ENCODE measurements at places on chromosomes 5 and 9.
A peak's percentile ranks its signal among the peaks of the same experiment; 100 is the strongest.

GRCh38 chr9:136148766-136149165 is 30.1 kb upstream of the TMEM250 start:
- DNase-seq, result no peak

DNA sequence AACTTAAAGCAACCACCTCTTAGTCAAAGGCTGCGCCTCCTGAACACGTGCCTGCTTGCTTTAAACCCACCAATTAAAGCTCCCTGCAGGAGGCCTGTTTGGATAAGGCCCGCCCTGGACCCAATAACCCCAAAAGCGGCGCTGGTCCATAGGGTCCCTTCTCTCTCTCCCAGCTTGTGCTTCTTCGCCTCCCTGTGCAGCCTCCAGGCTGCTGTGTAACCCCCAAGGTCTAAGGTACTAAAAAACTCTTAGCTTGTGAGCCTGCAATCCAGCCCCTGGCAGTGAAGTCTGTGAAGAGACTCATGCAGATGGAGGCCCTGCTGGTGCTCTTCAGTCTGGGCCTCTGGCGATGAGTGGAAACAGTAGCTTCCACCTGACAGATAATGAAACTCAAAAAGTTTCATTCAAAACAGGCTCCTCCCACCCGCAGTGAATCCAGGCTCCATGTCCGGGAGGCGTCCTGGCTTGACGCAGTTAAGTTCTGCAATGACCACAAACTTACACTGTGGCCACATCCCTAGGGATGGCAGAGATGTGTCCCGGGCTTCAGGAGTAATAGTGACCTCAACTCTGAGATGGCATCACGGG is 97.3 kb downstream of the PRRT1B start:
- no peak for DNase-seq

DNA sequence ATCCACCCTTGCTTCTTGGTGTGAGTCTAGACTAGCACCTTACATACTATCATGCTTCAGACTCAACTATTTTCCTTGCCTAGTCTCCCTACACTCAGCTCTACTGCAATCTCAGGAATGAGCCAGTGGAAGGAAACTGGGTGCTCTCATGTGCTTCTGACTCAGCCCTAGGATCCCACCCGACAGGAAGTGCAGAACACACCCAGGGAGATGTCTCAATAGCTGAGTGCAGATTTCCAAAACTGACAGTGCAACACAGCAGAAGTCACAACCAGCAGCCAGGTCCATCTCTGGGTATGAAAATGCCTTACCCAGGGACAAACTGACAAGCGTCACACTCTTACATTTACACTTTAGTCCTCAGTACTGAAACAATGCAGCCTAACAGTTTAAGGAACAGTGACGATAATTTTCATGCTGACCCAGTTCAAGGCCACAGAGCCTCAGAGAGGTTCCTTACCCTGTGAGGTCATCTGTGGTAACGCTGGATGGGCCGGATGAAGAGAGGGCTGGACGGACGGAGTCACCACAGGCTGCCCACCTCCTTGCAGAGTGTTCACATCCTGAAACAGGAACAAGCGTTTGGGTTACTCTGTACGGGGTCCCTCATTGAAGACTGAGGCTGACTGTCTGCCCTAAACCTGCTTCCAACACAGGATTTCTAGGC is 33.0 kb downstream of the FKBP15 start:
- no peak for DNase-seq

- no peak for DNase-seq
These were observed 36.5 kb downstream of the PALM2AKAP2 start for GRCh38 chr9:109816490-109816889.

- DNase-seq, result peak; percentile 62
These were observed 587.7 kb upstream of the GRAMD2B start for GRCh38 chr5:125835293-125836172.

DNA sequence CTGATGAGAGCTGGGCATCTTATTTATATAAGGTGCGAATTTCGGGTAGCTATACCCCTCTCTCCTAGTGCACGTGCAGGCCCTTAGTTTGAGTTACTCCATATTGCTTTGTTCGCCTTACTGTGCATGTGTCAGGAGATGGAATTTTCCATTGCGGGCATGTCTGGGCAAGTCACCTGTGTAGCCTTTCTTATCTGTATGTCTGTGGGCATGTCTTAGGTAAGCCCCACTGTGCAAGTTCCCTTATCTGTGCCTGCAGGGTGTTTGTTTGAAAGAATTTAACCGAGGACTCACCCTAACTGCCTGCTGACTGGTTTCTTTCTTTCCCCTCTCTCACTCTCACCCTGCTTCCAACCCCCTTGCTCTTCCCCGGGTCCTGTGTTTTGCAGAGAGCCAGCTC is 140.7 kb upstream of the RANBP3L start:
- no peak for DNase-seq

- no peak for DNase-seq
These were observed 303.9 kb upstream of the EDIL3 start for GRCh38 chr5:84688566-84688965.

DNA sequence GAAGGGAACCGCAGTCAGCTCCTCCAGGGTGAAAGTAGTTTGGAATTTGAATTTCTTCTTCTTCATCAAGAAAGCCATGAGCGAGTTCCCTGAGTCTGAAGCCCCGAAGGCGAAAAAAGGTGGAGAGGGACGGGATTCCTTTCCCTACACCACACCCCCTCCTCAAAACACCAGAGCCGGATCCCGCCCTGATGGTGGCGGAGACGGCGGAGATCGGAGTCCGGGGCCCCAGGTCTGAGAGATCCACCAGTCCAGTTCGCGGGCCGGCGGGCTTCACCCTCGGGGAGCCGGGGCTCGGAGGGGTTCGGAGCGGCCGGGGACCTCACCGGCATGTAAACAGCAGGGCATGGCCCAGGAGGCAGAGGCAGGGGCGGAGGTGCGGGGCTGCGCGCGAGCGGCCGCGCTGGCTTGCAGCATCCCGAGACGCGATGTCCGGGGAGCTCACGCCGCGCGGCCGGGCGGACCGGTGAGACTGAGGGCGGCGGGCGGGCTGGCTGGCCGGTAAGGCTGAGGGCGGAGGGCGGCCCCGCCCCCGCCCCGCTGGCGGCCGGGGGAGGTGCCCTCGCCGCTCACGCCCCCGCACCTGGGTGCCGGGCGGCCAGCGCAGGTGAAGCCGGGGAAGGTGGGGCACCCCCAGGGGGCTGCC is 606 bp downstream of the EEIG1 start:
- DNase-seq, result peak; percentile 63

DNA sequence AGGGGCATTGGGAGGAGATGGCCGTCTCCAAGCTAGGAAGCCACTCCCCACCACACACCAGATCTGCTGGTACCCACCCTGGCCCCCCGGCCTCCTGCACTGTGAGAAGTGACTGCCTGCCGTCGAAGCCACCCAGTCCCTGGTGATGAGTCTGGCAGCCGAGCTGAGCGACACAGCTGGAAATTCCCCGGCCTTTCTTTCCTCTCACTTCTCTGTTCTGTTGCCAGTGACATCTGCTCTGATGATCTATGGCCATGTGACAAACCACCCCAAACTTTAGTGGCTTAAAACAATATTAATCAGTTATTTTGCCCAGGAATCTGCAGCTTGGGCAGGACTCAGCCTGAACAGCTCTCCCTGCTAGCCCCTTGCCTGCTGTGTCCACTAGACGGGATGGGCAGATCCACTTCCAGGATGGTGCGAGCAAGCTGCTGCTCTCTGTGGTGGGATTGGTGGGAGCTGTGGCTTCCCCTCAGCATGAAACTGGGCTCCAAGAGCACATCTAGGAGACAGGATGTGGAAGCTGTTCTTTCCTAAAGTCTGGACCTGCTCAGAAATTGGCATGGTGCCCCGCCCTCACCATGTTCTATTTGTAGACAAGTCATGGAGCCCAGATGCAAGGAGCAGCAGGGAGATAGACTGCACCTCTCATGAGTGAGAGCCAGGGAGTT is 211.2 kb downstream of the GADD45G start:
- no peak for DNase-seq

DNA sequence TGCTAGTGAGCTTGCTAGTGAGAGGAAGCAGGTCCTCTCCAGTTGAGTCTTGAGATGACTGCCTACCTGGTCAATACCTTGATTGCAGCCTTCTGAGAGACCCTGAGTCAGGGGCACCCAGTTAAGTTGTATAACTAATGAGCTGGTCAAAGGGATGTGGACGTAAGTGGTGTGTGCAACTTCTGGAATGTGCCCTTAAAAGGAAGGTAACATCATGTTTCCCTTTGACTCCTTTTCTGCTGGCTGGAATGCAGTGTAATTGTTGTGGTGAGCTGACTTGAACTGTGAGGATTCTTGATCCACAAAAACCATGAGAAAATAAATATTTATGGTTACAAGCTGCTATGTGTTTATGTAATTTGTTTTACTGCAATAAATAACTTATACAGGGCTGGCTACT is 2.4 kb upstream of the SNX2 start:
- DNase-seq, result no peak

DNA sequence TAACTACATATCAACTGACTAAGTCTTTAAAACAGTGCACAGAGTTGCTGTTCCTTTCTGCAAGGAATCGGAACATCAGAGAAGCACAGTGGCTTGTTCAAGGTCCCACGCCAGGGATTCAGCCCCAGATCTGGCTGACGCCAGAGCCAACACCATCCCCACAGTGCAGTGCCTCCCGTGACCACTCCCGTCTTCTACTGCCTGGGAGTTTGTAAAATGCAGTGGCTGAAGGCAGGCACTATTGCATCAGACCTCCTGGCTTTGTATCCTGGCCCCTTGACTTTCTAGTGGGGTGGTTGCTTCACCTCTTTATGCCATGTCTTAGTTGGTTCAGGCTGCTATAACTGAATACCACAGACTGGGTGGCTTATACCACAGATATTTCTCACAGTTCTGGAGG is 131.0 kb downstream of the NSG2 start:
- no peak for DNase-seq

DNA sequence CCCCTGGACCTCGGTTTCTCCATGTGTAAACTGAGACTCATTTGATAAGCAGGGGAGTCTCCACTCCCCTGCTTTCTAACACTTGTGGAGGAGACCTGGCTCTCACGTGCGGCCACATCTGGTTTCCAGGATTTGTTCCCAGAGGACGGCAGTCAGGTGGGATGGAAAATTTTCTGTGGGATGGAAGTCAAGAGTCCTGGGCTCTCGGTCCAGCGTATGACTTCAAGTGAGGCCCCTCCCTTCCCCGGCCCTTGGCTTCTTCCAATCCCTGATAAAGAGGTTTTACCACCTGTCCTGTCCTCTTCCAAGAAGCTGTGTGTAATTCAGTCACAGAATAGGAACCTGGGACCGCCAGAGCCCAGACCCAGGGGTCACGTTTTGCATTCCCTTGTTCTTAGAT is 35.0 kb downstream of the TMOD1 start:
- no peak for DNase-seq

- no peak for DNase-seq
These were observed 55.5 kb downstream of the ZFAND5 start for GRCh38 chr9:72309364-72310133.

- DNase-seq, result no peak
These were observed 508.5 kb downstream of the BNC2 start for GRCh38 chr9:16361939-16362338.

DNA sequence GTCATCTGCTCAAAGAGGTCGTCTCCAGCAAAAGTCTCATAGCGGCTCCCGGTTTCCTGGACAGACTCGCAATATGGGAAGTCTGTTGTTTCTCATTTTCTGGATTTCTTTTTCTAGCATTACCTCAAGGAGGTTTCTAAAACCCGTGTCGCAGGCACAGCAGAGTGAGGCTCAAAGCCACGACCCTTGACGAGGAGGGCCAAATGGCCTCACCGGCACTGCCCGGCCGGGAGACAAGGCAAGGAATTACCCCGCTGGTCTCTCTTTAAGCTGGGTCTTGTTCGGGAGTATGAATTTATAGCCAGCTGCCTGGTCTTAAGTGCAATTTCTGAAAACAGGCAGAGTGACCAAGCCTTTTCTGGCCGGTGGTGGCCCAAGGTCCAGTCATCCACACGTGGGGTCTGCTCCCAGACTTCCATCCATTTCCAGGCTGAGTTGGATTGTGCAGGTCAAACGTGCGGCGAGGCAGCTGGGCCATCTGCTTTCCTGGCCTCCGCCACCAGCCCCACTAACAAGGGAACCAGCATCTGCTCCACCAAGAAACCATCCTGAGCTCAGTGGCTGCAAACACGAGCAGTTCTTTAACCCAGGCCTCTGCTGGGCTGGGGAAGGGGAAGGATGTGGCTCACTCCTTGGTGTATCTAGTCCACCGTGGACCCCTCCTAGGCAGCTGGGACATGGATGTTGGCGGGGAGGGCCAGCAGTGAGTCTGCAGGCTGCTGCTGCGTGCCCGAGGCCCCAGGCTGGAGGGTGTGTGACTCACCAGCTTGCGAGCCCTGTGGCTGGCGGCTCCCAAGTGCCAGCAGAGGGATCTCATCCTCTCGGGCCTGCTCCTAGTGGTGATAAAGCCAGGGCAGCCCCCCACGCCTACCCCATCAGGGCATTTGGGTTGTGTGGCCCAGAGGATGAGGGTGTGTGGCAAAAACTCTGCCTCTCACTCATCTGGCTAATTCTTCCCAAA is 55.6 kb upstream of the COL5A1 start:
- no peak for DNase-seq

DNA sequence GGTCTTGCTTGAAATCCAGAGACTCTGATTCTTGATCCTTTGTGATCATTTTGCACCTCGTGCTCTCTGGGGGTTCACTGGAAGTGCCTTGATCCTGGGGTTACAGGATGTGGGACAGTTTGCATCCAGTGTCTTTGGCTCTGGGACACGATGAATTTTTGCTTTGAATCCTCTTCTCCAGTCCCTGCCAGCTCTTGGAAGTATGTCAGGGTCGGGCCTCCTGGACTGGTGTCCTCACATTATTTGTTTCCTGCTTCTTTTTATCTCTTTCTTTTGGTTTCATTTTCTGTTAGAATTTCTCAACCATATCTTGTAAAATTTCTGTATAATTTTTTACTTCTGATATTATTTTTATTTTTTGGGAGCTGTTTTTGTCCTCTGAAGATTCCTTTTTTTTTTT is 34.2 kb downstream of the SECISBP2 start:
- DNase-seq, result no peak

DNA sequence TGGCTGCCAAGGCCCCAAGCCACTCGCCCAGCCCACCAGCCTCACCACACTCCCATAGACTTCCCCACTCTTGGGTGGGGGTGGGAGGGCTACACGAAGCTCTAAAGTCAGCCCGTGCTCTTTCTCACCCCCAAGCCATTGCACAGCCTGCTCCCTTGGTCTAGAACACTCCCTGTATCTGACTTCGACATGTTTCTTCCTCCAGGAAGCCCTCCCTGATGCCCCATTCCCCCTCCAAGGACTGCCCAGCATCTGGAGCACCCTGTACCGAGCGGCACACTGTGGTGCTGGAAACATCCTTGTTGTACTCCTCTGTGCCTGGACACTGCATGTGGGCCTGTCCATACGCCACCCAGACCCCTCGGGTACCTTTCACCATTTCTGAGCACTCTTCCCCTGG is 49.4 kb upstream of the KCNMB1 start:
- no peak for DNase-seq

Measured in WTC11 (cell line).